ENCODE measurements at places on chromosomes 16 and 17. TPM values are rescaled to one million over a fixed set of nuclear protein-coding genes. Genes with fewer than 3 reads are reported as not detected.

DNA sequence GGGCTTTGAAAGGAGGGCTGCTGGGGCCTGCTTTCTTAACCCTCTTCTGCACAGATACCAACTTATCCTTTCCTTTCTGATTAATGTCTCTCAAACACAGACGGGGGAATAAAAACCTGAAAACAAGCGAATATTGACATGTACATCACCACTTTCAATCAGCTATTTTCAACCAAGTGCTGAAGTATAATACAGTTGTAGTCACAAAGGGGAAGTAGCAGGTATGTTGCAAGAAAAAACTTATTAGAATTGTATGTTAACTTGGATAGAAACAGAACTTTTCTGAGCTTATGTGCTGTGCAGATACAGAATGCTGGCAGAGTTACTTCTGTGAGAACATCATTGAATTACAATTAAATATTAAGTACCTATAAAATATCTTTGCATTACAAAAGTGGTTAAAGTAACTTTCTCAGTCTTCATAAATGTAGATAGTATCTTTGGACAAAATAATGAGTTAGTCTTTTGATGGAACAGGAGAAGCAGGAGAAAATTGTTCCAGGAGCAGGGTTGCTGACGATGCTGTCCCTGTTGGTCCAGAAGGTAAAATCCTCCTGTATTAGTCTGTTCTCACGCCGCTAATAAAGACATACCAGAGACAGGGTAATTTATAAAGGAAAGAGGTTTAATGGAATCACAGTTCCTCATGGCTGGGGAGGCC lies 59.5 kb downstream of the RPTOR start:
- no peak overlapping the region for H3K4me3 ChIP-seq
- peaks cover 8% of the 10 kb centered on the region for H3K4me1 ChIP-seq
- H3K36me3 ChIP-seq = no peaks in the 10 kb centered on the region
- no peak overlapping the region for H3K27ac ChIP-seq
- no peak for DNase-seq

Gene STX1B
- not detected for total RNA-seq

GRCh38 chr17:43832976-43833829 lies at the start of gene MPP3:
Gene MPP3 (minus strand): TSS chr17:43833146. CDS start chr17:43831906, 1,240 bp downstream.
- H3K27ac ChIP-seq = no peak within 1 kb of the TSS
- H3K4me3 ChIP-seq = peak within 1 kb of the TSS; percentile 45
- peak; percentile 73 for DNase-seq
- no peaks in the 10 kb centered on the region for H3K36me3 ChIP-seq
- H3K4me1 ChIP-seq = peaks cover 6% of the 10 kb centered on the region
- H3K27me3 ChIP-seq = no peaks in the 10 kb centered on the region

DNA sequence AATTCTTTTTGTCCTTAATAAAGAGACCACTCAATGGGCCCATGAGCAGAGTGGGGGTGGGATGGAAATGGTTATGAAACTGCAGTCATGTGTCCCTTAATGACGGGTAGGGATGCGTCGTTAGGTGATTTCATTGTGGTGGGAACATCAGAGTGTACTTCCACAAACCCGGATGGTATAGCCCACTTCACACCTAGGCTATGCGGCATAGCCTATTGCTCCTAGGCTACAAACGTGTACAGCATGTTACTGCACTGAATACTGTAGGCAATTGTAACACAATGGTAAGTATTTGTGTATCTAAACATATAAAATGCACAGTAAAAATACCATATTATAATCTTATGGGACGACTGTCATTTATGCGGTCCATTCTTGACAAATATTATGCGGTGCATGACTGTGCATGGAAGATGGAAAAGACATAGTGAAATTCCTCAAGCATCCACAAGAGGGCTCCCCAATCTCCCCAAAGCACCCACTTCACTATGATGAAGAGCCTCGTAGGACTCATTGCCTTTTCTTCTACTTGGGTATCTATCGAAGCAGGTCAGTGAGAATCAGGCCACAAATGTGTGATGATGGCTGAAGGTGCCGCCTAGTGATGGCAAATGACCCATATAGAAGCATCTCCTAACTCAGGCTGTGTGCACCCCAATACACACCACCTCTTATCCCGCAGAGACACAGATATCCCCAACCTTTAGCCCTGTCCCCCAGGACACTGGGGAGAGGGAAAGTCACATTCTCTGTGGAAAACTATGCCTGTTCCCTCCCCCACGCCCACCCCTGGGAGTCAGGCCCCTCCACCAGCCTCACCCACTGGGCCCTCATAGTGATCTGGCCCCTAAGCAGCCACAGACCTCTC lies 43.5 kb downstream of the TBX21 start:
- H3K27me3 ChIP-seq = no peaks in the 10 kb centered on the region
- DNase-seq = no peak
- H3K4me1 ChIP-seq = no peaks in the 10 kb centered on the region
- no peak overlapping the region for H3K4me3 ChIP-seq
- no peaks in the 10 kb centered on the region for H3K36me3 ChIP-seq

- no peak overlapping the region for H3K4me3 ChIP-seq
- H3K4me1 ChIP-seq = no peaks in the 10 kb centered on the region
- H3K27ac ChIP-seq = no peak overlapping the region
- no peaks in the 10 kb centered on the region for H3K27me3 ChIP-seq
- H3K36me3 ChIP-seq = no peaks in the 10 kb centered on the region
Measured at GRCh38 chr17:63356337-63356757, 89.8 kb downstream of the CYB561 start.

DNA sequence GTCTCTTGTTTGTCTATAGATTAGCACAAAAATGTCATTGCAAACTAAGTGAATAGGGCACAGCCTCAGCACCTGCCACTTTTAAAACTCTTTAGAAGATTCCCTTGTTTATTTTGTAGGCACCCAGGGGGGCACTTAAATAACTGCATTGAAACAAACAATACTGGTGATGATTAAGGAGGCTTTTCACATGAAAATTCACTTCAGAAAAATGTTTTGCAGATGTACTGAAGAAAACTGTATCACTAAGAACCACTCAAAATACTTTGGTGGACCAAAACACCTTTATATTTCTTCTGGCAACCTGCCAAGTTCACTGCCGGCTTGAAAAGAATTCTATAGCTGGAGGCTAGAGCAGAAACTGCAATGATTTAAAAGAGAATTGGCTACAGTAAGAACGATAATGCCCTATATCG lies 281.5 kb downstream of the TOX3 start:
- H3K36me3 ChIP-seq = no peaks in the 10 kb centered on the region
- H3K4me3 ChIP-seq = no peak overlapping the region
- no peaks in the 10 kb centered on the region for H3K27me3 ChIP-seq
- H3K4me1 ChIP-seq = no peaks in the 10 kb centered on the region
- DNase-seq = no peak
- no peak overlapping the region for H3K27ac ChIP-seq

Gene RTN4RL1
- not detected for total RNA-seq

DNA sequence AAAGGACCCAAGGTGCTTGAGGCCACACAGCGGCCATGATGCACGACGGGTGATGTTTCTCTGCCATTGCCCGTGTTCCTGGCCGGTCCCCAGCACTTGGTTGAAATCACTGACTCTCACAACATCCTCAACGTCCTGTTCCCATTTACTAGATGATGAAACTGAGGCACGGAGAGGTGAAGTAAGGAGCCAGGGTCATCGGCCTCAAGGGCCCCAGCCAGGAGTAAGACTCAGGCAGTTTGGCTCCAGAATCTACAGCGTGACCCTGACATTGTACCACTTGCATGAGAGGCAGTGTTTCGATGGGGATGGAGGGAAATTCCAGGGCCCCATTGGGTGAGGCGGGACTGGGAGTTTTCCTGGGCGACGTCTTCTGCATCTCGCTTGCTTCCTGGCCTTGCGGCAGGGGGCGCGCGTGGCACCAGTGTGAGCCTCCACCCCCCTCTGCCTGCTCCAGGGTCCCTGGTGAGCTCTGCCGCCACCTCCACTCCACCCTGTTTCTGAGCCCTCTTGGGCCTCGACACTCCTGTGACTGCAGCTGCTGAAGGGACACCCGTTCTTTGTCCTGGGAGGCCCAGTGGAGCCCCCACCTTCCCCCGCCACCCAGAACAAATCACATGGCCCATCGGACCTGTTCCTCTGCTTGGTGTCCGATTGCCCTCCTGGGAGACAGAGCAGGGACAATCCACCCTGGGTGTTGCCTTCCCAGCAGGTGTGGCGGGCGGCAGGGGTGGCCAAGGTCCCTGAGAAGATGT lies 133.0 kb upstream of the GSE1 start:
- H3K27ac ChIP-seq = no peak overlapping the region
- H3K27me3 ChIP-seq = no peaks in the 10 kb centered on the region
- H3K4me3 ChIP-seq = no peak overlapping the region
- DNase-seq = peak; percentile 80

- no peaks in the 10 kb centered on the region for H3K36me3 ChIP-seq
- H3K4me1 ChIP-seq = peaks cover 20% of the 10 kb centered on the region
- H3K4me3 ChIP-seq = no peak overlapping the region
- H3K27ac ChIP-seq = peak overlapping the region; percentile 71
Measured at GRCh38 chr17:17957584-17957916, 14.7 kb downstream of the TOM1L2 start.

Gene SBK1
- 1.6 TPM for total RNA-seq

GRCh38 chr17:72165867-72166439 lies 45.1 kb downstream of the SOX9 start:
- DNase-seq = no peak
- no peaks in the 10 kb centered on the region for H3K4me1 ChIP-seq
- no peaks in the 10 kb centered on the region for H3K27me3 ChIP-seq

Gene C16orf82
- total RNA-seq = not detected

Gene IRF8
- total RNA-seq = 119 TPM

Gene GNG13
- total RNA-seq = 1.9 TPM

DNA sequence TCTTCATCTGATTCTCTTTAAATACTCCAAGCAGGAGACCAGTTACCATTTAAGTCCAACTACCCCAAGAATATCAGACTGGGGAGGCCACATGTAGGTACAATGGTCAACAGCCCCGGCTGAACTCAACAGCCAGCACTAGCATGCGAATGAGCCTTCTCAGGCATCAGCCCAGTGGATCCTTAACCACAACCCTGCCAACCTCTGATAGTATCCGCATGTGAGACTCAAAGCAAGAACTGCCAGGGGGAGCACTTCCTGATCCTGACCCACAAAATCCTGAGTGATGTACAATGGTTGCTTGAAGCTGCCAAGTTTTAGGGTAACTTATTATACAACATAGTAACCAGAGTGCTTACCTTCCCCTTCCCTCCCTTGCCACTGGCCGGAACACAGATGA lies 4.0 kb downstream of the PYY start:
- no peak for DNase-seq
- no peaks in the 10 kb centered on the region for H3K36me3 ChIP-seq
- no peaks in the 10 kb centered on the region for H3K4me1 ChIP-seq
- H3K4me3 ChIP-seq = no peak overlapping the region

GRCh38 chr17:80671825-80672110 lies 127.1 kb downstream of the RPTOR start:
- H3K36me3 ChIP-seq = no peaks in the 10 kb centered on the region
- H3K27me3 ChIP-seq = no peaks in the 10 kb centered on the region
- no peak overlapping the region for H3K27ac ChIP-seq
- H3K4me3 ChIP-seq = no peak overlapping the region
- no peak for DNase-seq

DNA sequence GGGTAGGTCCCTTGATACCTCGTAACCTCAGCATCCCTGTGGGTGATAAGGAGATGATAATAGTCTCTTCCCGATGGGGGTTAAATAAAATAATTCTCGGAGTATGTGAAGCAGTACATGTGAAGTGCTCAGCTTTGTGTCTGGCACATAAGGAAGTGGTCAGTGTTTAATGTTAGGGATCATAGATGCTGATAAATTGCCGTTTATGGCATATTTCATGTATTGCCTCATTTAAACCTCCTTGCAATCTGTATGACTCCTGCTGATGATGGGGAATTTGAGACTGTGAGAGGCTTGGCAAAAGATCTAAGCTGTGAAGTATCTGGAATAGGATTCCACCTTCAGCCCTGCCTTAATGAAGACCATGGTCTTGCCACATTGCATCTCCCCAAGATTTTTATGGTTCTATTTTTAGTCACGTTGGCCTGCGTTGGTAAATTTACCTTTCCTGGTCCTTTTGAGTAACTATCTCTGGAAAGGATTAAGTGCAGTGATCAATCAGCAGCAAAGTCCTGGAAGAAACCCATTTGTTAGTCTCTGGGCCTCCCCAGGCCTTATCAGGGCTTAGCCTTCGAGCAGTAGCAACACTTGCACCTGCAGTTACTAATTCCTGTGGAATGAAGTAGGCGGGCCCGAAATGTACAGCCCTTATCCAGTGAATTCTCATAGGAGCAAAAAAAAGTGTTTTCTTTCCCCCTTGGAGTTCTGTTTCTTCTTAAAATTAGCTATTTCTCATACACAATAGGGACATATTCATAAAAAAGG lies 144.9 kb downstream of the WWOX start:
- DNase-seq = no peak
- no peak overlapping the region for H3K4me3 ChIP-seq
- H3K27me3 ChIP-seq = no peaks in the 10 kb centered on the region
- no peak overlapping the region for H3K27ac ChIP-seq
- H3K36me3 ChIP-seq = no peaks in the 10 kb centered on the region

GRCh38 chr16:30533748-30534367 lies 800 bp downstream of the ZNF747 start:
- DNase-seq = no peak
- no peaks in the 10 kb centered on the region for H3K27me3 ChIP-seq
- peak overlapping the region; percentile 96 for H3K27ac ChIP-seq
- H3K4me3 ChIP-seq = peak overlapping the region; percentile 71

Gene DNAI2
- not detected for total RNA-seq

- no peak overlapping the region for H3K4me3 ChIP-seq
- H3K36me3 ChIP-seq = no peaks in the 10 kb centered on the region
- H3K4me1 ChIP-seq = peaks cover 18% of the 10 kb centered on the region
- no peak for DNase-seq
Measured at GRCh38 chr17:78737332-78737731, 44.7 kb downstream of the CYTH1 start.

- H3K36me3 ChIP-seq = no peaks in the 10 kb centered on the region
- H3K27me3 ChIP-seq = no peaks in the 10 kb centered on the region
- no peak overlapping the region for H3K4me3 ChIP-seq
- no peak overlapping the region for H3K27ac ChIP-seq
- H3K4me1 ChIP-seq = no peaks in the 10 kb centered on the region
- no peak for DNase-seq
Measured at GRCh38 chr17:22516861-22517636, 824.7 kb downstream of the KCNJ18 start.

DNA sequence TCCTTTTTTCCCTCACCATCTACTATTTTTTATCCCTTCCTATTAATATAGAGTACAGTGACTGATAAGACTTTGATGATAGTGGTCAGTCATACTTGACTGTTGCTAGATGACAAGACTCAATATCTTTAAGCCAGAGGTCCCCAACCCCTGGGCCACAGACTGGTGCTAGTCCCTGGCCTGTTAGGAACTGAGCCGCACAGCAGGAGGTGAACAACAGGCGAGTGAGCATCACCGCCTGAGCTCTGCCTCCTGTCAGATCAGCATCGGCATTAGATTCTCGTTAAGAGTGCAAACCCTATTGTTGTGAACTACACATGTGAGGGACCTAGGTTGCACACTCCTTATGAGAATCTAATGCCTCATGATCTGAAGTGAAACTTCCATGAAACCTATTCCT lies 341.3 kb downstream of the BCAS3 start:
- H3K27me3 ChIP-seq = no peaks in the 10 kb centered on the region
- H3K27ac ChIP-seq = no peak overlapping the region
- H3K4me3 ChIP-seq = no peak overlapping the region

- H3K4me1 ChIP-seq = peaks cover 7% of the 10 kb centered on the region
- H3K27me3 ChIP-seq = no peaks in the 10 kb centered on the region
- H3K36me3 ChIP-seq = no peaks in the 10 kb centered on the region
- H3K27ac ChIP-seq = no peak overlapping the region
Measured at GRCh38 chr17:77086433-77087010, 54.2 kb upstream of the SEC14L1 start.

All from Peyer's patch (tissue), 4 donors.